Brain pericyte (primary cell): ENCODE measurements at places on chromosomes 4 and X.

GRCh38 chr4:6331018-6331417, 61.4 kb downstream of the WFS1 start:
- no peak for DNase-seq

GRCh38 chrX:28584025-28584424, 3.2 kb upstream of the IL1RAPL1 start:
- DNase-seq, result no peak

DNA sequence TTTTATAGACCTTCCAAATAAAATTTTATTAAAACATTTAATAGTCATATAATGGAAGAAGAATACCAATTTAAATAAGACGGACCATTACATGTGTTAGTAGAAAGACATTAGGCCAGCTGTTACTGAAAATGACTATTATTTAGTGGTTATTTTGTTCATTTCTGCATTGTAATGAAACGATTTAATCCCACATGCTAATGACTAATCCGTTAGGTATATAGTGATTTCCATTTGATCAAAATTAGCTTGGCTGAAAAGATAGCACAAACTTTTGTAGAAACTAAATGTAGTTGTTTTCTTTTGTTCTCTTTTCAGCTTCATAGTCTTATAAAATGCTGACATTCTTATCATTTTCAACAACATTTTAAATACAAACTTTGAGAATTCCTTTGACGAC, 556.1 kb upstream of the TENM3 start:
- DNase-seq, result no peak

DNA sequence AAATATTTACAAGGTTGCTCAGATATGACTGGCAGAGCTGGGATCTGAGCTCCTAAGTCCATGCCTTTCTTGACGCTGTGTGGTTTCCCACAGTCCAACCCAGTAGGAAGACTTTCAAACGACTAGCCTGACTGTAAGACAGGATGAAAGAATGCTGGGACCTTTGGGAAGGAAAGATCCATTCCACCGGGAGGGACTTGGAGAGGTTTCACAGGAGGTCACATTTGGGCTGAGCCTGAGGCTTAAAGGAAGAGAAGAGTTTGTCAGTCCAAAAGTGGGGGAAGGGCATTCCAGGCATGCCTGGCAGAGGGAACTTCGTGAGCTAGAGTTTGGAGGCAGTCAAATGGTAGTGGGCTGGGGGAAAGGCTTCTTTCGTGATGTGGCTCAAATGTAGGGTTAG, 1.5 kb downstream of the STARD8 start:
- no peak for DNase-seq

GRCh38 chr4:123352966-123353365, 43.6 kb upstream of the SPRY1 start:
- no peak for DNase-seq

- no peak for DNase-seq
These were observed 36.2 kb downstream of the PAPSS1 start for GRCh38 chr4:107683873-107684272.

DNA sequence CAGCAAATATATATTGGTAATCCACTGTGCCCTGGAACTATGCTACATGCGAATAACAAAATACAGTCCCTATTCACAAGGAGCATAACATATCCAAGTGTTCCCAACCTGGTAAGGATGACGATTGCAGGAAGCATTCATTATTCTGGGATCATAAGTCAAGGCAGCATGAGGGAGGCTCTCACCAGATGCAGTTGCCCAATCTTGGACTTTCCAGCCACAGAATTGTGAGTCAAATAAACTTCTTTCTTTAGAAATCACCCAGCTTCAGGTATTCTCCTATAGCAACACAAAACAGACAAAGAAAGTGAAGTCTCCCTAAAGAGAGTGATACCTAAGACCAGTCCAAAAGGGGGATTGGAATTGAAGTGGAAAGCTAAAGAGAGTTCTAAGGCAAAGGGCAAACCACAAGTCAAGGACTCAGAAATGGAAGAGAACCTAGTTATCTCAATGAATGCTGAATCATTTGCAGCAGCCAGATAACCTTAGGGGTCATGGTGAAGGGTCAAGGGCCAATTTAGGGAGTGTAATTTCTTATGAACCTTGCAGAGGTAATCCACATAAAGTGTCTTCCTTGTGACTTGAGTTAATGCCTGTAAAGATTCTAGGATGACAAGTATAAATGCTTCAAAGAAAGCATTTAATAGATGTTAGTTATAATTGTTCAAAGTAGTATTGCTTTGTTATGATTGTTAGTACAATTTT, 103.1 kb upstream of the PCDH7 start:
- DNase-seq, result no peak

DNA sequence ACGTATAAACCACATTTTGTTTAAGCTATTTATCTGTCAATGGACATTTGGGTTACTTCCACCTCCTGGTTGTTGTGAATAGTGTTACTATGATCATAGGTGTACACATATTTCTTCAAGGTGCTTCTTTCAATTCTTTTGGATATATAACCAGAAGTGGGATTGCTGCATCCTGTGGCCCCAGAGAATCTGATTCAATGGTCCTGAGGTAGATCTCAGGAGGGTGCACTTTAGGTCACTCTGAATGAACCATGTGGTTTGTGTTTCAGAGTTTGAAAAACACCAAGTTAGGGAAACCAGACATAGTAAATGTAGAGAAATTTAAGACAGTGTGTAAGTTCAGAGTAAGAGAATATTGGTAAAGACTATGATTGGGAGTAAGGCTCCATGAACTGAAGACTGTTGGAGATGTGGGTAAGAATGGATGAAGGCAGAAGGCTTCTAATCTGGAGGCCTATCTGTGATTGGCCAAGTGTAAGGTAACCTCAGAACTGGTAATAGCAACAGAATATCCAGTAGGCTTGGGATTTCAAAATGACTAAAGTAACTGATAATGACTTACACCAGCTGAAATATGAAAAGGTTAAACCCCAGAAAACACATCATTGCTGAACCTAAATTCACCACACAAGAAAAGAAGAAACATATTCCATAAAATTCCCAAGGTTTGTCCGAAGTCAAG, 236.9 kb downstream of the CAMK2D start:
- no peak for DNase-seq

DNA sequence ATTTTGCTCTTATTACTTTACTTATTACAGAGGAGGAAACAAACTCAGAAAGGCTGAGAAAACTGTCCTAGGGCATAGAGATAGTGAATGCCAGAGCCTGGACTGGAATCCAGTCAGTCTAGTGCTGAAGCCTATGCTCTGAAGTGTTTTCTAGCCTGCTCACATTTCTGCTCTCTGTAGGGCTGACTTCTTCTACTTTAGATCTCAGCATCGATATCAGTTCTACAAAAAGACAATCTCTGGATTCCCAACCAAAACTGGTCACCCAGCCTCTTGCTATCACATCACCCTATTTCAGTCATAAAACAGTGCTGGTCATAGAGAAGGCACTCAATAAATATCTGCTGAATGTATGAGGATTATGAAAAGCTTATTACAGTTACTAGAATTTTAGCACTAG, 87.2 kb downstream of the FAM13A start:
- DNase-seq, result no peak

DNA sequence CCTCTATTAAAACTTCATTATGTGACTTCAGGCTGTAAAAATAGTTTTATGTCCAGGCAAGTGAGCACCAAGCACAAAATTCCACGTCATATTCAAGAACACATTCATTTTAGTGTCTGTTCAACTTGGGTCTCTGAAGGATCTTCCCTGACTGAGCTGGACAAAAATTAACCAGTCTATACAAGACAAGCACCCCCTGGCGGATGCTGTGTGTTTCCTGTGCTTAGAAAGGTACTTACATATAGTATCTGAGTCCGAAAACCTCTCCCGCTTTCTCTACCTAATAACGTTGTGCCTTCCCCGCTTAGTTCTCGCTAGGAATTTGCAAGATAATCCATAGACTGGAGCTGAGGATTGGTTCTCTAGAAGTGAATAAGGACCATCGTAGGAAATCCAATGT, 2214.5 kb upstream of the TENM3 start:
- no peak for DNase-seq

DNA sequence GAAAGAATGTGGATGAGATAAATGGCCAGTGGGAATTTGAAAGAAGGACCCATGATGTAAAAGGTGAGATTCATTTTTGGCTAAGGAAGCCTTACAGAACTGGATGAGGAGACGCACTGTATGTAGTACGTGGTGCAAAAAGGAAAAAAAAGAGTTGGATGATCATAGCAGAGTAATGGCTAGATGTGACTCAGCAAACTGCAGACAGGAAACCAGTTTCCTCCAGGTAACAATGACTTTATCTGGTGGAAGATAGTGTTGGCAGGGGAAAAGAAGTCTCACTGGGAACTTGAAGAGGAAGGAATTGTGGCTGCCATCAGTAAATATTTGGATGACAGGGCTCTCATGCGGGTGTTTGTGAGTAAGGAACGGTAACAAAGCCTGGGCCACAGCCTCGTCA, 243.2 kb downstream of the CPE start:
- no peak for DNase-seq

GRCh38 chrX:153491918-153492317, 2.9 kb upstream of the BGN start:
- DNase-seq, result no peak

- DNase-seq, result no peak
These were observed 85.1 kb upstream of the LCORL start for GRCh38 chr4:18106620-18107019.
